Epithelial cell of prostate (primary cell): ENCODE measurements at places on chromosomes 11 and 22.

GRCh38 chr11:63663809-63664208, 7.4 kb downstream of the ATL3 start:
- DNase-seq, result no peak

DNA sequence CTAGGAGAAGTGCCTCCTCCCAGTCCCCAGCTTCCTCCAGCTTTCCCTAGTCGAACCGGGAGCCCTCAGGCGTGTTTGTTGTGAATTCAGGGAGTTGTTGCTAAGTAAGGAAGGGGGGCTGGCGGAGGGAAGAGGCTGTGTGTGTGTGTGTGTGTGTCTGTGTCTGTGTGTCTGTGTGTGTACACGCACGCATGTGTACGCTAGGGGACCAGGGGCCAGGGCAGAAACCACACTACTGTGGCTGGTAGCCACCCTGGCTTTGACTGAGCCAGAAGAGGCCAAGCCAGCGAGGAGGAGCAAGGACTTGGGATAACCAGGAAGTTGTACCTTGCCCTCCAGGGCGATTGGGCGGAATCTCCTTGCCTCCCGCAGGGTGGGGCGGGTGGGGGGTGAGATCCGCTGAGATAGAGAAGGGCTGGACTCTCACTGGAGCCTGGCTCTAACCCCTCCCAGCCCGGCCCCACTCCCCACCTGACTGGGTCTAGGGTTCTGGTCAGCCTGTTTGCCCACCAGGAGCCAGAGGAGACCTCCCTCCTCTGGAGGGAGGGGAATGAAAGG, 7.5 kb downstream of the BCL9L start:
- peak; percentile 69 for DNase-seq

- DNase-seq, result no peak
Observed at GRCh38 chr22:35930933-35931332, 97.7 kb downstream of the RBFOX2 start.

DNA sequence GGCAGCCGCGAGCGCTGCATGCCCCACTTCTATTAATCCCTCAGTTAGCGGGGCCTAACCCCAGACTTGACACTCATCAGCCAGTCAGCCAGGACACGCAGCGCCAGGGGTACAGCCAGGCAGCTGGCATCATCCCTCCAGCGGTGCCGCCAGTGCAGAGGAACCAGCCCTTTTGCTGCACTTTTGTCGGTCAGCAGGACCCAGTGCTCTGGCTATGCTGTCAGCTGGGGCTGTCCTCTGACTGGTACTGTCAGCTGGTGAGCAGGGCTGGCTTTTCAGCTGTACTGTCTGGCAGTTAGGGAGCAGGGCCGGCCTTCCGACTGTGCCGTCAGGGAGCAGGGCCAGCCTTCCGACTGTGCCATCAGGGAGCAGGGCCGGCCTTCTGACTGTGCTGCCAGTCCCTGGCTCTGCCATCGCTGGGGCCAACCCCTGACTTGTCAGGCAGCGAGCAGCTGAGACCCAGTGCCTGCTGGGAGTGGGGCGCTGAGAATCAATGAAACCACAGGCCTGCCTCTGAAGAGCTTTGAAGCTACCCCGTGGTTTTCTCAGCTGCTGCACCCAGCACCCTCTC, 115.4 kb downstream of the KIAA1671 start:
- no peak for DNase-seq

GRCh38 chr11:123429913-123430720, at the start of gene GRAMD1B:
Gene GRAMD1B, plus strand, starts transcription at chr11:123430269. Its CDS starts 524 bp downstream, at chr11:123430793.
- DNase-seq, result no peak

- no peak for DNase-seq
Observed at GRCh38 chr11:130561441-130561881, 113.0 kb downstream of the ADAMTS15 start.

DNA sequence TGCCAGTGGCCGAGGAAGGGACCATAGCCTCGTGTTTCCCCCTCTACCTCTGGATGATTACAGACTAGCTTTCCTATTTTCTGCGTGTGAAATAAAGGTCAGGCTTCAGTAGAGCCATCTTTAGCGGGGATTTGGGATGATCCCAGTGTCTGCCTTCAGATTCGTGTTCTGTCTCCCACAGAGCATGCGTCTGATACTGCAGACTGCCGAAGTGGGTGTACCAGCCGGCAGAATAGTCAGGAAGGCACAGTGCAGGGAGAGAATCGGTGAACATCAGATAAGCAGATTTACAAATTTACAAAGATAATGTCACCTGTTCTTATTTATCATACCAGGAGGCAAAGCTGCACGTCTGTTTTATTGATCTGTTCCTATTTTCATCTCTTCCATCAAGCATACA, 11.1 kb downstream of the CTTN start:
- DNase-seq, result no peak

GRCh38 chr22:17237038-17237668, 17.9 kb upstream of the ADA2 start:
- no peak for DNase-seq

DNA sequence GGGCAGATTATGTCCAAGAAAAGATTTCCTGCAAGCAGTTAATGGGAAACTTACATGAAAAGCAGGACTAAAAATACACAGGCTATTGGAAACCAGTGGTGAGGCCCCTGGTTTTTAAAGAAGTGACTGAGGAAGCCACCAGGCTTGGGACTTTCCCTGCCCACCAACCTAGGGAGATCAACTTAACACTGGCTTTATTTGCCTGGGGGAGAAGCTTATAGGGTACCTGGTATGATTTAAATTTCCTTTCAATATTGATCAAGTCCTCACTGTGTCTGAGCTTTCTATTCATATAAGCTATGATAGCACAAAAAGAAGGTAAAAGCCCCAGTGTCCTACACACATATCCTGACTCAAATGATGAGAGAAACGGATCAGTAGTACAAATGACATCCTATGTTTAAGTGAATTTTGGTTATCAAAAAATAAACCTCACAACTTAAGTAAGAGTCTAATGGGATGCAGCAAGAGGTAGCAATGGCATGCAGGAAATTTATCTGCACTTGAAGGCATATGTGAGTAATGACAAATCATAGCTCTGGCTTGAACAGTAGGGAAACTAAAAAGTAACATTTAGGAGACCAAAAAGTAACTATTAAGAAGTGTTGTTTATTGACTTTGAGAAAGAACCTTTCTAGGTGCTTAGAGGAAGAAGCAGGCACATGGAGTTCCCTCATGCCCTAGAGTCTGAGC, 85.3 kb downstream of the GAB2 start:
- no peak for DNase-seq

GRCh38 chr11:67284811-67285540, 4.1 kb upstream of the ANKRD13D start:
- DNase-seq, result no peak

DNA sequence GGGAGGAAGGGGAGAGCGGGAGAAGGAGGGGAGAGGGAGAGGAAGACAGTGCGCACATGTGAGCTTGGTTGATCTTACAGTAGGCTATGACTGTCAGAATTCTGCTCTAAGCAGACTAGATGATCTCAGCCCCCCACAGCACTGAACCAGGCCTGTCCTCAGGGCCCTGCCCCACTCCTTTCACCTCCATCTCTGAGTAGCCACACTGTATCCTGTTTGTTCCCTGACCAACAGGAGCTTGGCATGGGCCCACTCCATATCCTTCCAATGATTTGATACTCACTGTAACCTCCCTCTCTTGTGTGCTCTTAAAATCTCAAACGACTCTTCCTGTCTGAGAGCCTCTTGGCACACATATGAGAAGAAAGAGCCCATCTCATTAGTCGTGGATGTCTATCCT, 86.1 kb upstream of the PARVA start:
- no peak for DNase-seq

DNA sequence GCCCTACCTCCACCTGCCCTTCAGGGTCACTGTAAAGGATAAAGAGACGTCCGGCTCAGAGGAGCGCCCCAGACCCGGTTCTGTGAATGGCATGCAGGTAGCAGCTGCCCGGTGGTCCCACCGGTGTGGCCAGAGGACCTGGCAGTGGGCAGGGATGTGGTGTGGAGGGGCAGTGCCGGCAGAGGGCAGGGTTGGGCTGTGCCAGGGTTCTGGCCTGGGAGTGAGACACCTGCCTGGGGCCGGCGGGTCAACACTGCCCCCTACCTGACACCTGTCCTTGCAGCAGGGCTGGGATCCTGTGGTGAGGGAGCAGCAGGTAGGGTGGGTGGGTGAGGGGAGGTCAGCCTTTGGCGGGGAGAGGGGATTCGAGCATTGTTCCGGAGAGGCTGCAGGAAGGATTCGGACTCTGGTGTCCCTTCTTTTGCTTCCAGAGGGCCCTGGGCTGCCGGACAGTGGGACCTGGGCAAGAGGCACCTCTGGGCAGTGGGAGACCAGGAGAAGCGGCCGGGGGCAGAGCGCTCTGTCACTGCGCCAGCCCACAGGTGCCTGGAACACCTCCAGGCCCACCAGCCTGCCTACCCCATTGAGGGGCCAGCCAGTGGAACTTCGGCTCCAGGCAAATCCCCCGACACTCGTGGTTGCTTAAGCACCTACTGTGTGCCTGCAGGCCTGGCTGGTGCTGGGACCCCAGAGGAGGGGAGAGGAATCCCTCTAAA, 1.6 kb upstream of the PHLDA2 start:
- DNase-seq, result no peak

GRCh38 chr11:33375688-33376311, 118.6 kb downstream of the HIPK3 start:
- no peak for DNase-seq

DNA sequence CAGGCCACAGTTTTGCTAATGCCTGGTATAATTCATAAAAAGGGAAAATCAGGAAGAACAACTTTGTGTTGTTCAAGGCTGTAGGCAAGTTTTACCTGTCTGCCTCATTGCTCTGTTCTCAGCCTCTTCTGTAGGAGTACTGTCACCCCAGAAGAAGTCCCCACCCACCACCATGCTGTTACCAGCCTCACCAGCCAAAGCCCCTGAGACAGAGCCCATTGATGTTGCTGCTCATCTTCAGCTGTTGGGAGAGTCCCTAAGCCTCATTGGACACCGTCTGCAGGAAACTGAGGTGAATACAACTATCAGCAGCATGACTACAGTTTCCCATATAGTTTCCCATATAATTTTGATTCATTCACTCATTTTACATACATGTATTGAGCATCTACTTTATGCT, 11.6 kb upstream of the TOM1 start:
- DNase-seq, result no peak

GRCh38 chr11:67022961-67023956, at the start of gene SYT12:
Gene SYT12, plus strand, starts transcription at chr11:67023134. Its CDS starts 7,011 bp downstream, at chr11:67030145.
- no peak for DNase-seq

GRCh38 chr11:11748706-11749365, 92.9 kb upstream of the USP47 start:
- no peak for DNase-seq

DNA sequence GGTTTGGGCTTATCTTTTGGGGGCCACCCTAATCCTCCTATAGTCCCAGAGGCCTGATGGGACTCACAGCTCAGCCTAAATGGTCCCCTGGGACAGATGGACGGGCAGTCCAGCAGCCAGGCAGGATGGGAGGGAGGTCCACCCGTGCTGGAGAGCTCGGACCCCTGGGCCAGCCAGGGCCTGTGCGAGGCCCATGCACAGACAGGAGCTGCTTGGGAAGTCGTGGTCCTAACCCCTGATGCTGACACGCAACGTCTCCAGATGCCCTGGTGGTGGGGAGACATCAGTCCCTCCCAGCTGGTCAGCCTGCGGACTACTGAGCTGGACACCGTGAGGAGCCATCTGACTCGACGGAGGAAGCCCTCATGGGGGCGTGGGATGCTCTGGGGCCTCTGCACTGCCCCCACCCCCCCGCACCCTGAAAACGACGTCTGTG, 31.2 kb upstream of the MUC5AC start:
- no peak for DNase-seq

DNA sequence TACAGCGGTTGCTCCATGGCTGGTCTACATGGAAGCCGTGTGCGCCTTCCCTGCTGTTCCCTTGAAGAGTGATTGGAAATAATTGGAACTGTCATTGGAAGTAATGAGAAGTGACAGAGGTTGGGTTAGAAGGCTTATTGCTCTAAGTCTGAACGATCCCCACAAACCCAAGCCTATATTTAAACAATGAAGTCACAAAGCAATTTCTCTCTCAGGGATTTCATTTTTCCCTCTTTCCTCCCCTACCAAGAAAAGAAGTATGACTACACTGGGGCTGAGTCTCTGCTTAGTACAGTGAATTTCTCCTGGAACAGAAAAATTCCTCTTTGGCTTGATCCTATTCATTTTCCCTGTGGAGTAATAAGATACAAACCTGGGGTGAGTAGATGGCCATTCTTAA, 7.8 kb downstream of the CLMP start:
- no peak for DNase-seq

- no peak for DNase-seq
Observed at GRCh38 chr11:122267602-122268001, 151.6 kb upstream of the BLID start.

DNA sequence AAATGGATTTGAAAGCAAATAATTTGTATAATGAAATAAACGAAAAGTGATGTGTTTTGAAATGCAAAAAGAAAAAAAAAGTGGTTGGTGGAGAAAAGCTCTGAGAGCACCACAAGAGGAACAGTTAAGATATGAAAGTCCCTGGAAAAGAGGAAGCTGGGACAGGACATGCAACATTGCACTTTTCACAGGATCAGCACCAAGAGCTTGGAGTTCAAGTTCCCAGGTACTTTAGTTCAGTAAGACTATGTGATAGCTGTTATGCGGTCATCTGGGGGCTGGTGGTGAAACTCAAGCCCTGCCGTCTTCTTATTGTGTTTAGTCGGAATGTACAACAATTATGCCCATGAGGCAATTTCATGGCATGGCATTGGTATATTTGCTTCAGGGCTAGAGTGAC, 17.1 kb upstream of the MS4A4A start:
- no peak for DNase-seq

GRCh38 chr22:46038516-46039430, 61.8 kb upstream of the WNT7B start:
- DNase-seq, result no peak

- DNase-seq, result no peak
Observed at GRCh38 chr11:34215806-34216453, 110.5 kb downstream of the NAT10 start.

GRCh38 chr22:19070397-19071169, 51.6 kb downstream of the DGCR2 start:
- DNase-seq, result no peak

DNA sequence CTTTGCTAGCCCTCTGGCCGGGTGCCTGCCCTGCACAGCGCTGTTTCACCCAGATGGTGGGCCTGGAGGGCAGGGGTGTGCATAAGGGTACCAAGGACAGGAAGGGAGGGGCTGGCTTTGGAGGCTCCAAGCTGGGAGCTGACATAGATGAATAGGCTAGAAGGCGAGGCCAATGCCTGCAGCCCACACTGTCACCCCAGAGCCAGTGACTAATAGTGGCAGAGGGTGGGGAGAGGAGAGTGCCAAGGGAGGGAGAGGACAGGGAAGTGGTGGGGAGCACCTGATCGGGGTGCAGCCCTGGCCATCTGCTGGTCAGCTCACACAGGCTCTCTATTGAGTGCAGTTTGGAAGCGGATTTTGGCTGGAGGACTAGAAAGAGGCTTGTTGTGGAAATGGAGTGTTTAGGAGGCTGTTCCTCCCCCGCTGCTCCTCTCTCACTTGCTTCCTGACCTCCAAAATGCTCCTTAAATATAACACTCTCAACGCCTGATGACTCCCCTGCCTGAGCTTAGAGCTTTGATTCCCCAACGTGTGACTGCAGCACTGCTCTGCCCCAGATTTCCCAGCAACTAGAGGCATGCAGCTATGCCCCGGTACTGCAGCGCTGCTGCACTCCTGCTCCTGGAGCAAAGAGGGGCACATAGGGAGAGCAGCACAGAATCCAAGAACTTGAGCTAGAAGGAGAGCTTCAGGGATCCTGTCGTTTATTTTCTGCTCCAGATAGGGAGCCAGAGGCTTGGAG, 89.2 kb downstream of the GRAMD1B start:
- DNase-seq, result no peak
